Activated CD4-positive, alpha-beta memory T cell treated with anti-CD3 and anti-CD28 coated beads, Interleukin-2, amount 10 ng/mL, durations not matched to agents 7 days and 5 days (primary cell): ENCODE measurements at places on chromosomes 1 and 21. TPM values are rescaled to one million over a fixed set of nuclear protein-coding genes. Genes with fewer than 3 reads are reported as not detected.
A peak's percentile ranks its signal among the peaks of the same experiment; 100 is the strongest.

Gene ACADM
- total RNA-seq, result 46.4 TPM

Gene TACSTD2
- total RNA-seq, result not detected

Gene ATP13A2
- 72.8 TPM for total RNA-seq

Gene TNFRSF9
- total RNA-seq, result 8.0 TPM

GRCh38 chr1:241857131-241857530, 9.1 kb downstream of the EXO1 start:
- DNase-seq, result no peak

DNA sequence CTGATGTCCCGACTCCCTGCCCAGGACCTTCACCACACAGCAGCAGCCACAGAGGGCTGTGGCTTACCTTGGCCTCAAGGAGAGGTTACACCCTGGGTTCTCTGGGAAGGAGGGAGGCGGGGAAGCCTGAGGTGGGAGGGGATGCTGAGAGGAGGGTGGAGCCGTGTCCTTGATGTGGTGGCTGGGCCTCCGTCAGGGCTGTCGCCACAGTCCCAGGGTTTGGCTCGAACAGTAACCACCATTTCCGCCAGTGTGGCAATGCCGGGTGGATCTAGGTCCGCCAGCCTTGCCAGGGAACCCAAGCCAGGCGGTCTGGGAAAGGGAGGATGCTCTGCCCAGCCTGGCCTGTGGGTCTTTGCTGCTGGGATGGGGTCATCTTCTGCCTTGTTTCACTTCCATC, 18.4 kb upstream of the CDCA8 start:
- peak; percentile 84 for DNase-seq

DNA sequence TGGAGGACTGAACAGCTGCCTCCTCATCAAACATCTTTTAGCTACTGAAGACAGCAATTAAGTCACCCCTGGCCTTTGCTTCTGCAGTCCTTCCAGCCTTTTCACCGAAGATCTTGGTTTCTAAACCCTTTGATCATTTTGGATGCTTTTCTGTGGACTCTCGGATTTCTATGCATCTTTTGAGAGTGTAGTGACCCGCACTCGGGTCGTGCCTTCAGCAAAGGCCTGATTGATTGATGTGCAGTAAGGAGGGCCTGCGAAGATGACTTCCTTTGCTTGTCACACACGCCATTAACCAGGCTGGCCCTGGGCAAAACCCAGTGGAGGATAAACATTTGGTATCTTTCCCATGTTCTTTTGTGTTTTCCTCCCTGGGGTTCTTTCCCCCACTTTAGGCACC, 157.5 kb upstream of the CD34 start:
- no peak for DNase-seq

- no peak for DNase-seq
These were observed 230.2 kb downstream of the KAZN start for GRCh38 chr1:14828665-14829064.

GRCh38 chr1:167862432-167863076, 51.4 kb downstream of the ADCY10 start:
- no peak for DNase-seq

DNA sequence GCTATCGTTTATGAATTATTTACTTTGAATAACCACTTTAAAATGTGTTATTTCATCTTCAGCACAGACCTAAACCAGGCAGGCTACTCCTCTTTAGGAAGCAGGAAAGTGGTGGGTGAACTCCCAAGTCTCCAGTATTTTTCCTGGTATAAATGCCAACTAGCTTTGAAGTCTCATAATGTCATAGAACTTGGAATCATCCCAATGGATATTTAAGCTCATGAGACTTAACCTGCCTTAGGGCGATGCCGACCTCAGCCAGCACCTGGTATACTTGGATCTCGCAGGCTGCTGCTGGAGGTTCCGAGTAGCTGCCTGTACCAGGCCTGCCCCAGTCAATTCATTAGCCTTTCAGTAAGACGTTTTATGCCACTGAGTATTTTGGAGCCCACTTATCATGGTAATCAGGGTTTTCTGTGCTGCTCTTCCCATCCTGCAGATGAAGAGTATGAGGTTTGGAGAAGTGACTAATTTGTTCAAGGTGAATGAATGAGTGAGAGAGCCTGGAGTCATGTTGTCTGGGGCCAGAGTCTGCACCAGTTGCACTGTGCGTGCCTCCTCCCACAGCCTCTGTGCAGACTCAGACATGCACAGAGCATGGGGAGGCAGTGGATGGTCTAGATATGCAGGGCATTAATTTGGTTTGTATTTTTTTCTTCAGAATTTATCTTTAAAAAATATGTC, 34.9 kb downstream of the VANGL1 start:
- DNase-seq, result no peak

- no peak for DNase-seq
These were observed 65.3 kb upstream of the BEND5 start for GRCh38 chr1:48841966-48842365.

- no peak for DNase-seq
These were observed 75.1 kb upstream of the NEGR1 start for GRCh38 chr1:72357411-72357810.

- DNase-seq, result peak; percentile 60
These were observed 110.0 kb downstream of the GRIK3 start for GRCh38 chr1:36924282-36924811.

GRCh38 chr1:240484804-240485443, 127.0 kb downstream of the GREM2 start:
- no peak for DNase-seq
